ENCODE measurements at places on chromosomes 6 and 20.

DNA sequence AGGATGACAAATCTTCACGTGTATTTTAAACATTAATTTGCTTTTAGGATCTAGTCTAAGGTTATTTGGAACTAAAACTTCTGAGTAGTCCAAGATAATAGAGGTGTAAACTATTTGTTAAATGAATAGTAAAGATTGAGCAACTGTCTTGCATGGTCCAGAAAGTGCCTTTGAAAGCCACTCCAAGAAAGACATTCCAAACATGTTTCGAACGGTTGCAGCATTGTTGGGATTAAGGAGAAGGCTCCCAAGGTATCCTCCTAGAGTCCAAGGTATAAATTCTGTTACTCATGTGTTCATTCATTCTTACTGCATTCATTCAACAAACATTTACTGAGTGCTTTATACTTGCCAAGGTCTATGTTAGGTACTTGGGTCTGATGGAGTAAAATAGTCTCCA lies 28.8 kb upstream of the MYLK2 start:
- no peak for DNase-seq

- DNase-seq = no peak
Observed at GRCh38 chr6:150149146-150149545, 6.3 kb downstream of the PPP1R14C start.

GRCh38 chr6:53241938-53242337 lies 93.3 kb upstream of the GCM1 start:
- no peak for DNase-seq

DNA sequence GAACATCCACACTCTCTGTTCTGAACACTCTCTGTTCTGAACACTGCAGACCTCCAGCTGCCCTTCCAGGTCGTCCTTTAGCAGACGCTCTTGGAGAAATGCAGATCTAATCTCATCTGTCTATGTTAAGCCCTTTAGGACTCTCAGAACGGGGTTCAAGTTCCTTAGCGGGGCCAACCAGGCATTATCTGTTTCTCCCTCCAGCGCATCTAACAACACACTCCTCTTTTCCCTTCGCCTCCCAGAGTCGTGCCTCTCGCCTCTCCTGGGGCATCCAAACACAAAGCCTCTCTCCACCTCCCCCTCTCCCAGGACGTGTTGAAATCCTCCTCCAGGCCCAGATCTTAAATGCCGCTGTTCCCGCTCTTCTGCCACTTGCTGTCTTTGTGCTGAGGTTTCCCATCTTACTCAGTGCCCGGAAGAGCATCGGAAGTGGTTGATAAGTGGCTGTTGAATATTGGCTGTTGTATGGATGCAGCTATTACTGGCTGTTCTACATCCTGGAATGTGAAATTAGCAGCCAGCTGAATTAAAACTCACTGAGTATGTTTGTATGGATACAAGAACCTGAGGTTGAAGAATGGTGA lies 108.4 kb upstream of the GGTLC1 start:
- no peak for DNase-seq

Measured in umbilical cord (tissue), 2 donors.